IPS DF 6.9 (cell line): ENCODE measurements at places on chromosomes 16 and 17.

DNA sequence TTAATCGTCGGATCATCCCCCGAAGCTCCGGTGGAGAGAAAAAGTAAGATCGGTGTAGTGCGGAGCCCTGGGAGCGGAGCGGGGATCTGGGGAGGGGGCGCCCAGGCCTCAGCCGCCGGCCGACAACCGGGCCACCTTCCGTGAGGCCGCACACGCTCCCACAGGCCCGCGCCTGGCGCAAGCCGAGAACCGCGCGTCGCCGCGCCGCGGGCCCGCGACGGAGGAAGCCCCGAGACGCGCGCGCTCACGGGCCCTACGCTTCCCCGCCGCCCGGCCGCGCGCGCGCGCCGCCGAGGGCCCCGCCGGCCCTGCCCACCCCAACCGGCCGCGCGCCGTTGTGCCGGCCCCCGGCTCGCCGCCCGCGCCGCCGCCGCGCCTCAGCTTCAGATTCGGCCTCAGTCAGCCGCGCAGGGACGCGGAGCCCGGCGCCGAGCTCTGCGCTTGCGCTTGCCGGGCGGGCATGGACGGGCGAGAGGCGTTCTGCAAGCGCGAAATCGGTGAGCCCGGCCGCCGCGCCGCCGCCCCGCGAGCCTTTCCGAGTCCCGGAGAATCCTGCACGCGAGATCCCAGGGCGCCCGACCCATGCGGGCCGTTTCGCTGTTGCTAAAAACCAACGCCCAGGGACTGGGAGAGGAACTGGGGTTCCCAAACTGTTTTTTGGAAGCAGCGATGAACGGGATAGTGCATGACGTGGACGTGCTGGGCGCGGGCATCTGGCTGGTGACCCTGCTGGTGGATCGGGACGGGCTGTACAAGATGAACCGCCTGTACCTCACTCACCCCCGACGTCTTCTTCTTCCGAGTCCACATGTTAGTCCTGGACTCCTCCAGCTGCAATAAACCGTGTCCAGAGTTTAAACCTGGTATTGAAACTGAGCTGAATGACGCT, 28.0 kb upstream of the LRRC37A start:
- DNase-seq = no peak

GRCh38 chr16:67254801-67255552, 6.2 kb downstream of the SLC9A5 start:
- no peak for DNase-seq

GRCh38 chr16:14427371-14427948, 202.6 kb downstream of the PARN start:
- DNase-seq = no peak

GRCh38 chr16:81778861-81779535, at the start of gene PLCG2:
Gene PLCG2, plus strand, starts transcription at chr16:81779291. Its CDS starts 6,699 bp downstream, at chr16:81785990.
- peak; percentile 22 for DNase-seq

GRCh38 chr16:50642349-50642748, 38.8 kb downstream of the SNX20 start:
- DNase-seq = no peak
